Kidney epithelial cell (primary cell): ENCODE measurements at places on chromosomes 1 and 21.

- no peak for DNase-seq
These were observed 22.8 kb upstream of the POFUT2 start for GRCh38 chr21:45310459-45310858.

DNA sequence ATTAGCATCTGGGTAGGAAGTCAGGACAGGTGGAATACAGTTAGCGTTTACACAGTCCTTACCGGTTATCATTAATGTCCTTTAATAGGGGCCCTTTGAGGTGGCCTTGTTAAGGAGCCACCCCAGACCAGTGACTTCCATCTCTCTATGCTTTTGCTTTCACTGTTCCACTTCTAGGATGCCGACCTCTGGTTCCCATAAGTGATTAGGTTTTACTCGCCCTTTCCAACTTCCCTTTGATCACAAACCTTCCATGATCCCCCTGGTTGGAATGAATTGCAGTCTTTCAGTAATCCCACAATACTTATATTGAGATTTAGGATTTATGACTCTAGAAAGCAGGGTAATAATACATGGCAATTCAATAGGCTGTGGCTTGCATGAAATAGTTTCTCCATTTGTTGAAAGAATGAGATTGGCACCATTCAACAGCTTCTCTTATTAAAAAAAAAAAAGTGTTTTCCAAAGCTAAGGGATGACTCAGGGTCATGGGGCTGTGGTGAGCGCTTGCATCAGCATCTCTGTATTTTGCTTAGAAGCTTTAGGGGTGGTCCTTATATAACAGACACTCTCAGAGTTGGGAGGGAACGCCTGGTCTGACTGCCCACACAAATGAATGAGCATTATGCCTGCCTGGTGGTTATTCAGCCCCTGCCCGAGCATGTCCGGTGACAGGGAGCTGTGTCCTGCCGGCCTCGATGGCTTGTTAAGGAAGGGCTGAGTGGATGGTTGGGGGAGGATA is 110.5 kb downstream of the CNIH3 start:
- peak; percentile 86 for DNase-seq

DNA sequence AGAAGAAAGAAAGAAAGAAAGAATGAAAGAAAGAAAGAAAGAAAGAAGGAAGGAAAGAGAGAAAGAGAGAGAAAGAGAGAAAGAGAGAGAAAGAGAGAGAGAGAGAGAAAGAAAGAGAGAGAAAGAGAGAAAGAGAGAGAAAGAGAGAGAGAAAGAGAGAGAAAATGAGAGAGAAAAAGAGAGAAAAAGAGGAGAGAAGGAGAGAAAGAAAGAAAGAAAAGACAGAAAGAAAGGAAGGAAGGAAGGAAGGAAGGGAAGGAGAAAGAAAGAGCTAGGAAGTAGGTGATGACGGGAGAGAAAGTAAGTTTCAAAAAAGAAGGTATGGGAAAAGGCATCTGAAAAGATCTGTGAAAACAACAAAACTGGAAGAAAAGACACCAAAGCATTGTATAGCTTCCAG is 72.0 kb downstream of the GRIK1 start:
- DNase-seq: no peak

DNA sequence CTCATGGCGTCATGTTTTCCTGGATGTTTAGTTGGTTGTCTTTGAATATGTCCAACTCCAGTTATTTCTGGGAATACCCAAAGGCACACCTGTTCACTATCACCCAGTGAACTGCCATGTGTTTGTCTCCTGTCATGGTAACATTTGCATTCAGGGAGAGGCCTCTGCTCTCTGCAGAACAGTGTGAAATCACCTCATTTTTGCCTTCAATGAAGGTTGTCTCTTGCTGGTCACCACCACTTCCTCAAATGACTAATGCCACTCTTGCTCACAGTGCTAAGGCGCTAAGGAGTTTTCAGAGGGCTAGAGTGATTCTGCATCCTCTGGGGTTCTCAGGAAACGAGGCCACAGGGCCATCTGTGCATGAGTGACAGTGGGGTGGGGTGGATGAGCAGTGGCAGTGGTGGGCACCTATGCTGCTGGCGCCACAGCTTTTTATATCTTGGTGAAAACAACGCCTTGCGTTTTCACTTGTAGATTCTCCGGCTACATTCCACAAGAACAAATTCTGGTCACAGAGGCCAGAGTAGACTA is 60.0 kb upstream of the ATP5PO start:
- DNase-seq: no peak

DNA sequence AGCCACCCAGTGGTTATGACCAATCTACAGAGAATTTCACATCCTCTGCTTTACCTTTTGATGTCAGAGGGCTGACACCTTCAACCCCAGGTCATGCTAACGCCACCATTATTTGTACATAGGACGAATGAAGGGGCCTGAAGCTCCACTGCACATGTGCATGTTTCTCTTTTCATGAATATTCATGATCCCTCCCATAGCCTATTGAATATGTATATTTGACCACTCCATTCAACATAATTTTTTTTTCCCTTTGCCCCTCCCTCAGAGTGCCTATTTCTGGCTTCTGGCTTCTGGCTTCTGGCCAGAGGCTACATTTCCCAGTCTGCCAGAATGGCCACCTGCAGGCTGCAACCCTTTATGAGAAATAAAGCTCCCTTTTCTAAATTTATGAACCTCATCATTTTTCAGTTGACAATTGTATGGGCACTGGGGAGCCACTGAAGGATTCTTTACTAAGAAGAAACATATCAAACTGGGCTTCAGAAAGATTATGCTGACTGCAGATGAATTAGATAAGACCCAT is 406.7 kb downstream of the SIPA1L2 start:
- no peak for DNase-seq

- DNase-seq: no peak
These were observed 1.3 kb downstream of the PLD5 start for GRCh38 chr1:242522996-242523718.

- DNase-seq: no peak
These were observed 5.0 kb upstream of the KRTAP12-1 start for GRCh38 chr21:44686843-44687561.

GRCh38 chr1:7588457-7588827 is 182.7 kb upstream of the VAMP3 start:
- no peak for DNase-seq

DNA sequence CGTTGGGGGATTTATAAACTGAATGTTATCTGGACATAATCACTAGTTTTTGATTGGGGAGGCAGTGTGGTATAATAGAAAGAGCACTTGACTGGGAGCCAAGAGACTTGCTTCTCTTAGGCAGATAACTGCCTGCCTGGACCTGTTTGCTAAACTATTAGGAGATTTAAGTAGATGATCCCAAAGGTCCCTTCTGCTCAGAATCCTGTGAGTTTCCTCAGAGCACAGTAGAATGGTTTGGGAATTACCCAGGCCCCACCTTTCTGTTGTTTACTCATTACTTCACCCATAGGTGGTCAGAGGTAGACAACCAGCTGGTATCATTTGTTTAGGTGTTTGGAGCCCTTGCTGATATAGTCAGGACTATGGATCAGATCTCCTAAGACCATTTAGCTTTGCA is 10.3 kb upstream of the PODN start:
- no peak for DNase-seq

GRCh38 chr1:161958425-161958824 is 65.2 kb downstream of the OLFML2B start:
- no peak for DNase-seq

DNA sequence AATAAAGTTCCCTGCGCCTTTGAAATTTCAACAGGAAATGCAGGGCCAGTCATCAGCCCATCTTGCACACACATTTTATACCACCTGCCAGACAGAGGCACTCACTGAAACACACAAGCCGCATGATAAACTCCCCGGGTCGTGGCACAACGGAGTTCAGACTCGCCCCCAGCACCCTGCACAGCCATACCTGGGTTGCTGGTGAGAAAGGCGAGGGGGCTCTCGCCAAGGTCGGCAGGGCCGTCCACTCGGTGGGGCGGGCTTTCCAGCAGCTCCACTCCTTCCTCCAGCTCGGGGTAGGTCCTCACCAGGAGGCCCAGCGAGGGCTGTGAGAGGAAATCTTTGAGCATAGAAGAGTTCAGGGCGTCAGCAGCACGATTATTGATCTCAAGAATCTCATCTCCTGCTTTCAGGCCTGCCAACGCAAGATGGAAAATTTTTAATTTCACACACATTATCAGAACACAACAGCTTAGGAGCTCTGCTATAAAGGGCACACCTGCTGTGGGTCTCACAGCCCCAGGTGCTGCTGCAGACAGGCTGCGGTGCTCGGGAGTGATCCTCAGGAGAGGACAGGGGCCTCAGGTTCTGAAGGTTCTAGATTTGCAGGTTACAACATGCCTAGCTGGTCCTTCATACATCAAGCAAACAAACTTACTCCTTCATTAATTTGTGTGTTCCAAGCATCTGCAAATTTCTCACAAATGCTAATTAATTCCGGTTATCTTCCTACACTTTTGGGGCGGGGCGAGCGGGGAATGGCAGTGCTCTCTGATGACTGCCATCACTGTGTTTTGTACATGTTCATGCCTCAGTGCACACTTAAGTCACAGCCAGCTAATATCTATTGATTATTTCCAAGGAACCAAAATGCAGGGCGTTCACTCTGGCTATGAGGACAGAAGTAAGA is 144.2 kb upstream of the KRTAP19-8 start:
- DNase-seq: no peak

- DNase-seq: no peak
These were observed 730 bp downstream of the NOS1AP start for GRCh38 chr1:162070094-162070748.

GRCh38 chr1:62962901-62963776 is 179.2 kb downstream of the ATG4C start:
- DNase-seq: no peak

DNA sequence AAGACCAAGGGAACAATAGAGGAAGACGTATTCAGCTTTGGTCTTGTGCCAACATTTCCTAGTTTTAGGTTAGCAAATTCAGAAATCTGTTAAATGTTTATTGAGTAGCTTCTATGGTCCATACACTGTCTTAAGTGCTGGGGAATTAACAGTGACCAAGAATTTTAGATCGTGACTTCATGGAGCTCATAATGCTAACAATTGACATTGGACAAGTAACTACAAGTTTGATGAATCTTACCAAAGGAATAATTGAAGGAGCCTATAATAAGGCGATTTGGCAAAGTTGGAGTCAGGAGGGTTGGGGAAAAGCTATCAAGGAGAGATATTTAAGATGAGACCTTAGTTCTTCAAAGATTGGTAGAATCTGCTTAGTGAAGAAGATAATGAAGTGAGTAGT is 1.4 kb upstream of the SLAMF9 start:
- DNase-seq: no peak

- no peak for DNase-seq
These were observed 45.5 kb downstream of the EPS15 start for GRCh38 chr1:51473331-51474115.

DNA sequence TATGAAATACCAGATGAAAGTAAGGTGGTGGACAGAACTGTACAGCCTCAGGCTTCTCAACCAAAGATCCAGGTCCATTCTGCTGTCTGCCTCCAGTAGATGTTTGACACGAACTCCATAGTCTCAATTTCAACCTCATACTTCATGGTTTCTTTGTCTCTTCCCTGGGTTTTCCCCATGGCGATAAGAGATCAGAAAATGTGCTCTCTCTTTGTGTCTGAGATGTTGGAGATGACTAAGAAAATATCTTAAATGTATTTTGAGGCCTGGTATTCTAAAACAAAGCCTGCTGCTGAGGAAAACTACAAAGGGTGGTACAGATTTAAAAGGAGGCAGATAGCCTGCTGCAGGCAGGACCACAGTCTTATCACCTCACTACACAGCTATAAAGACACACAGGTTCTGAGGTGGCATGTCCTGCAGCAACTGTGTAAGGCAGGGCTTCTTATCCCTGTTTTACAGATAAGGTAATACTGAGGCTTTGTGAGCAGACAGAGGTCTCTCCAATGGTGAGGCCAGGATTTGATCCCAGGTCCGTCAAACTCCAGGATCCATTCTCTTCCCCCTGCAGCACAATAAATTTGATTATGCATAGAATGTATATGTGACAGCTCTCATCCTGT is 40.0 kb upstream of the CACNA1E start:
- no peak for DNase-seq

GRCh38 chr1:15908597-15908996 is 61.1 kb downstream of the SPEN start:
- no peak for DNase-seq

- DNase-seq: no peak
These were observed 2.5 kb downstream of the RIIAD1 start for GRCh38 chr1:151723726-151724370.
